GM12891 (cell line): ENCODE measurements at places on chromosomes 16 and 17.

DNA sequence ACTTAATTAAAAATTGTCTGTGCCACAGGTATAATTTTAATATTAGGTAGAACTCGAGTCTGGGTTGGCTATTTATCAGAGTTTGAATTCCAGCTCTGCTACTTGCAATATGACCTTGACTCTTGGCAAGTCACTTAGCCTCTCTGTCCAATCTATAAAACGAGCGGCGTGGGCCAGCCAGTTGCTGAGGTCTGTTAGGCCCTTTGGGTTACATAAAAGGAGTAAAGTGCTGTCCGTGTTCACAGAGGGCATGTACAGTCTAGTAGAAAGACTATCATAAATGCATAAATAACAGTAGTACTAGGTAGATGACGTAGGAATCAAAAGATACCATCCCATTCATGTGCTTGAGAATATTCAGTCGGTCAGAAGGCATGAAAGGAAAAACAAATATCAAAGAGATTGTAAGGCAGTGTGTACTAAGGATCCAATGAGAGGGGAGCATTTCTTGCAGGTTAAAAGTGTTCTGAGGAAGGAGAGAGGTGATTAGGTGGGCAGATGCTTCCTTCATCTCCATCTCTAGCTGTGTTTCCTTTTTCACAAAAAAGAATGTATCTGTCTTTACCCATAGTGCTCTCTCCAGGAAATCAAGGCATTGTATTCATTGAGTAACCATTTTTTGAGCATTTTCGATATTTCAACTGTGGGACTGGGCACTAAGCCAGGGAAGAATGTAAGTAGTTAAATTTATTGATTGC, 2.4 kb downstream of the TNRC6A start:
- DNase-seq = no peak

DNA sequence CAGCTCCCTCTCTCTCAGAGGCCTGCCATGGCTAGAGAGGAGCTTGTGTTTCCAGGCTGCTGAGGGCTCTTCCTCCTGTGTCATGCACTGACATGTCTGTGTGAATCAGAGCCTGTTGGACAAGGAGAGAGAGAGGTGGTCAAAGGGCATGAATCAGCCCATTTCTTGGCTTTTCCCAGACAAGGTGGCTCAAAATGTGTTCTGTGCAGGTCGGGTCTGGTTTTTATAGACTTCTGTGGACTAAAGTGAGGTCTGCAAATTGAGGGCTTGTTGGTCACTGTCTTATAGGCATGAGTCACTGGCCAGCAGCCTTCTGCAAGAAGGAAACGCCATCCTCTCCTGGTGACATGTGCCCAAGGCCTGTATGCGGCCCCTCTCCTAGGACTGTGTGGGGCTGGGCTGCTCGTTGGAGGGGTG, 97.9 kb downstream of the FOXL1 start:
- no peak for DNase-seq

DNA sequence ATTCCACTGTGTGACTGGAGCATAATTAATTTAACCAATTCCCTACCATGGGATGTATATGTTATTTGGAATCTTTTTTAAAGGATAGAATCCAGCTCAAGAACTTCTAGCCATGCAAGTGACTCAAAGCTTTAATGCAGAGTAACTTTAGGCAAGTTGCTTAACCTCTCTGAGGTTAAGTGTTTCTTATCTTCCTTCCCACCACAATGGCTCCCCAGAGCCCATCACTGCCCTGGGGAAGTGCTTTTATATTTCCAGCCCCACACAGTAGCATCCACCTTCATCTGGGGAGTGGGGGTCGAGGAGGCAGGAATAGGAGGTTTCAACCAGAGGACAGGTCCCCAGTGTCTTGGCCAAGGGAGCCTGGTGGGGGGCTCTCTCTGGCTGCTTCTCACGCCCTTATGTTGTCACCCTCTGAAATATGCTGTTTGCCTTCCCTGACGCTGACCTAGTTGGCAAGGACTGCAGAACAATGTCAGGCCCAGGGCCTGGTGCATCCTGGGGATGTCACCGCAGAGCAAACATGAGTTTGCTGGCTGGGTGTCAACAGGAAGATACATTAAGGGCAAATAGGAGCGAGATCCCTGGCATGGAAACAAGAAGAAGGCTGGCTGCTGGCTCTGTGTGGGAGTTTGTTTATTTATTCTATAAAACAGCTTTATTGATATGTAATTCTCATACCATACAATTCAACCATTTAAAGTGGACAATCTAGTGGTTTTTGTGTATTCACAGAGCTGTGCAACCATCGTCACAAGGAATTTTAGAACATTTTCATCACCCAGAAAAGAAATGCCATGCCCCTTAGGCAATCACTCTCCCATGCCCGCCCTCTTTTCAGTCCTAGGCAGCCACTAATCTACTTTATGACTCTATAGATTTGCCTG, 46.6 kb upstream of the WSB1 start:
- DNase-seq = no peak

DNA sequence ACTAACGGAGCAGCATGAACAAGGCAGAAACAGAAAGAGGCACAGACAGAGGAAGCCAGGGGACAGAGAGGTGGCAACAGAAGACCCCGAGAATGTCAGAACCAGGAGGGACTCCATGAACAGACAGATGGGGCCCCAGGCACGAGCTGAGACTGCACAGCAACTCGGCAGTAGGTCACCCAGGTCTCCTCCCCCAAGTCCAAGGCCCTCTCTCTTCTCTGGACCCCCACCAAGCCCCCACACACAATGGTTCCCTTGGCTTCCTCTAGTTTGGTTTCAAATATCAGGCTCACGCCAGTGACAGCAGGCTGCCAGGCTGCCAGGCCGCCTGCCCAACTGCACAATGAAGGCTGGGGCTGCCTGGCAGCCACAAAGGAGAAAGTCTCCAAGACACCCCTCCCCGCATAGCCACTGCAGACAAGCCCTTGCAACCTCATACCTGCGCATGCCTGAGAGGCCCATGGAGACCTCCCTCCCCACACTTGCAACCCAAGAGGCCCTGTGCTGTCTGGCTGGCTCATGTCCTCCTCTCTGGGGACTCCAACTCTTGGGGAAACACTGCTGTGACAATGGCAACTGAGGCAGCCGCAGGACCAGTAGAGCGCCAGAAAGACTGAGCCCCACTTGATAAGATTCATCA, 54.8 kb downstream of the PIMREG start:
- DNase-seq = no peak

DNA sequence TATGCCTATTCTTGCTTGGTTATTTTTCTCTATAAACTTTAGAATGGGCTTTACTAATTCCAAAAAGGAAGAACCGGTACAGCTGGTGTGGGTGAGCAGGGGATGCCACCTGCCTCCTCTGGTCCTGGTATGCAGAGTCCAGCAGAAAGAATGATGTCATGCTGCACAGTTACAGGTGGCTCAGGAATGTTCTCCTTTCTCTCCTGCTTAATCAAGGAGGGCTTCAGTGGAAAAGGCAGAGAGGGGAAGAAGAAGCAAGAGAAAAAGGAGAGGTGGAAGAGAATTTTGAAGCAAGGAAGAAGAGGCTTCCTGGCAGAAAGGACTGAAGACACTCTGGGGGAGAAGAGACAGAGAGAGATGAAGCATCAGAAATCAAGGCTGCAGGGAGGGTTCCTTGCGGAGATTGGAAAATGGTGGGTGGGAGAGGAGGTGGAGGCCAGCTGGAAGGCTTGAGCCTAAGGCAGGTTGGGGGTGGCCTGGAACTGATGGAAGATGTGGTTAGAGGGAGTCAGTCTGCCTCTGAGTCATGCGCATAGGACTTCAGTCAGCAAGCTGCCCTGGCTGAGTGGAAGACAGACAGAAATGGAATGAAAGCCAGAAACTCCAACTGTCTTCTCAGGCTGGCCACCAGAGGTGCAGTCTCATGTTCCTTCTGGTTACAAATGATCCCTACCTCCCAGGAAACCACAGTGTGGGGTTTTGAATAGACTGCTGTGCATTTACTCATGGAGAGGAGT, 64.6 kb upstream of the CRHR1 start:
- no peak for DNase-seq

GRCh38 chr16:969508-970385, 1.0 kb downstream of the LMF1 start:
- DNase-seq = peak; percentile 61

GRCh38 chr17:55661963-55662834, 60.5 kb downstream of the TMEM100 start:
- DNase-seq = no peak

GRCh38 chr16:89880477-89881367, 7.3 kb downstream of the TCF25 start:
- no peak for DNase-seq

DNA sequence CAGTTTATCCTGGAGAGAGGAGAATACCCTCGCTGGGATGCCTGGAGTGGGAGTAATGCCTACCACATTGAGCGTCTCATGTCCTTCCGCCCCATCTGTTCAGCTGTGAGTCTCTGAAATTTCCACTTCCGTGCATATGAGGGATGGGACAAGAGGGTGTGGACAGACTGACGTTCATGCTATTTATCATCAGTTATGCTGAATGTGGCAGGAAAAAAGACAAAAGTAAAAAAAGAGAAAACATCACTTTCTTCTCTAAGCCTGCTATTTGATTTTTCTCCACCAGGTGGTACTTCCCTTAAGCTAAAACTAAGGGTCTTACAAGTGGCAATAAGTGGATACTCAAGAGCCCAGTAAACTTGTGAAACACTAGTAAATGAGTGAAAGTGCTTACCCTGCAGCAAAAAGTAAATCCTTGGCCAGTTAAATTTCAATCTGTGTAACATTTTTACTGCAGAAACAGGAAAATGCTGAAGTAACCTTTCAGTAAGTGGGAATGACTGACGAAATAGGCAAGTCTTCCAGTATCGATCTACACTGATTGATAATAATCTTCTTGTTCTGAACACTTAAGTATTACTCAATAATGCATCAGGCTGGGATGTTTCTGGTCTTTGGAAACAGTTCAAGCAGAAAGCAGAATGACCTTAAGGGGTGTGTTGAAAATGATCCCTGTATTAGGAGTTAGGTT, 5.6 kb downstream of the CRYBA1 start:
- DNase-seq = no peak
